ENCODE measurements at places on chromosomes 1 and 21. TPM values are rescaled to one million over a fixed set of nuclear protein-coding genes. Genes with fewer than 3 reads are reported as not detected.

DNA sequence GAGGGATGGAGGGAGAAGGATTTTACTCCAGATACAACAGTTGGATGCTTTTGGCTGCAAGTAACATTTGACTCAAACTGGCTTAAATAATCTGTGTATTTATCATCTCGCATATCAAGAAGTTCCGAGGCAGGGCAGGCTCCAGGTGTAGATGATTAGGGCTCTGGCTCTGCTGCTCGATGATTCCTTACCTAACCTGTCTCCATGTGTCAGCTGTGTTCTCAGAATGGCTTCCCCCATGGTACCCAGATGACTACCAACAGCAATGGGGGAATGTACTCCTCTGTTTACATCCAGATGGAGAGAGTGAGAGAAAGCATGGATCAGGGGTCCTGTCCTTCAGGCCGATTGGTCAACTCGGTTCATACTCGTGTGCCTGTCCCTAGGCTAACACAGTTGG, 90.4 kb upstream of the AKT3 start:
- no peak for DNase-seq

GRCh38 chr1:30305061-30305460, 418.3 kb downstream of the MATN1 start:
- DNase-seq = no peak

- DNase-seq = no peak
Observed at GRCh38 chr1:233916706-233917105, 12.2 kb downstream of the SLC35F3 start.

DNA sequence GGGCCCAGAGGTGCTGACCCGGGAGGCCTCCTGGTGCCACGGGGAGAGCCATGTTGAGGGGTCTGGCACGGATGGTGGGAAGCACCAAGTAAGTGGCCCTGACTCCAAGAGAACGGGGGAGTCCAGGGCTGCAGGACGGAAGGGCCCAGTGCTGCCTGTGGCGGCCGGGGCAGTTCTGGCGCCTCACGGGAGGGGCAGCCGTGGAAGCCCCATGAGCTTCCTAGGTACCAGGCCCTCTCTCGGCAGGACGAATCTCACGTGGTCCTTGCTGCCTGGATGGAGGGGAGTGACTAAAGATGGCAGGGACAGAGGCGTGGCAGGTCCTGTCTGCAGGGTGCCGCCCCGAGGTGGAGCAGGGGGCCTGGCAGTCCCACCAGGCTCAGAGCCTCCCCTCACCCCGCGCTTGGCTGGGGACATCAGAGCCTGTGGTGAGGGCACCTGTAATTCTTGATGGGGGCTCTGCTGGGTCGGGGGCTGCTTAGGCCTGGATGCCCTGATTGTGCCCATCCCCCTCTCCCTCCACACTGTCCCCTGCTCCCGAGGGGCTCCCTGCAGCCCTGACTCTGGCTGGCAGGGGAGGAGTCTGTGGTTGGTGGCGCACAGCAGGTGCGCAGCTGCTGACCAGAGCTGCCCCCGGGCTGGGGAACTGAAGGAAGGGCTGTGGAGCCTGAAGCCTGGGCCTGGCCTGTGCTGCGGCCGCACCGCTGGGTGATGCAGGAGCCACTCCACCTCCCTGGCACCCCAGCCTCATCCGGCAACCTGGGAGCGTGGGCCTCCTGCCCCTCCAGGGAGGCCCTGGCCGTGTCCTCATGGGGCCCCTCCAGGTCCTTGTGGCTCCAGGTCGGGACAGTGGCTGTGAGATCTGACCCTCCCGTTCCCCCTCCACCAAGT, 31.4 kb downstream of the POFUT2 start:
- DNase-seq = peak; percentile 14

DNA sequence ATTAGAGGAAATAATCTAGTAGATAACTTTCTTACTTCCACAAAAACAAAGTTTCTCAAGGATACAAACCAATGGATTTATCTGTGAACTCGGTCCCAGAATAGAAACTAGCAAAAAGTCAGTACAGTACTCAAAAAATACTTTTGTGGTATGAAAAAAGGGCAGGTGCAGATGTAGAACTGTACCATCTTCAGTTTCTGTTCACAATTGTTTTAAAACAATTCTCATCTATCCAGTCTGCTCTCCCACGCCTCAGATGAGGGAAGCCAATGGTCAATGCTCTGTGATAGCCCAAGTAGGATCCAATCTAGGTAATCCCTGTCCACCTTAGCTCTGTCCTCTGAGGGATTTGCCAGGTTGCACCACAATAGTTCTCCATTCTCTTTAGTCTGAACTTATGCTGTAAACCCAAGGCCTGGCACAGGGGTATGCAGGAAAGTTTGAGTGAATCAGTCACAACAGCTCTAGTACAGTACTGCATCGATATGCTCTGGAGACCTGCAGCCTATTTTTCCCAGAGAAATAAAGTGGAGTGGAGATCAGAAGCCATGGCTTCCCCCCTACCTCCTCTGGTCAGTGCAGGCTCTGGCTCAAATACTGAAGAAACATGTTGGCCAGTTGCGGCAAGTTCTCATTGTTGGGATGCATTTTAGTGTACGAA, 1.4 kb downstream of the KTI12 start:
- peak; percentile 2 for DNase-seq

DNA sequence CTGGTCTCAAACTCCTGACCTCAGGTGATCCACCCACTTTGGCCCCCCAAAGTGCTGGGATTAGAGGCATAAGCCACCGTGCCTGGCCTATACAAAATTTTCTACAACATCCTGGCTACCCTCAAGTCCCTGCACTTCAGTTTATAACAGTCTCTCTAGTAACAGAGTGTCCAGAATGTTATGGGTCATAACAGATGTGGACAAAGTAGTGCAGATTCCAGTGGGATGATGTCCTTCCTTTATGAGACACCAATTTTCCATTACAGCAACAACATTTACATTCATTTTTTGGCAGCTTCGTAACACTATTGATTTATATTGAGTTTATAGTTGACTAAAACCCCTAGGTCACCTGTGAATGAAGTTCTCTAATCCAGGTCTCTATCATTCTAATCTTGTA, 429.4 kb upstream of the PTBP2 start:
- DNase-seq = no peak

GJA9 gene
- total RNA-seq = not detected
